ENCODE measurements at places on chromosomes 3 and 15. TPM values are rescaled to one million over a fixed set of nuclear protein-coding genes. Genes with fewer than 3 reads are reported as not detected.

The HRG gene
- not detected for total RNA-seq

DNA sequence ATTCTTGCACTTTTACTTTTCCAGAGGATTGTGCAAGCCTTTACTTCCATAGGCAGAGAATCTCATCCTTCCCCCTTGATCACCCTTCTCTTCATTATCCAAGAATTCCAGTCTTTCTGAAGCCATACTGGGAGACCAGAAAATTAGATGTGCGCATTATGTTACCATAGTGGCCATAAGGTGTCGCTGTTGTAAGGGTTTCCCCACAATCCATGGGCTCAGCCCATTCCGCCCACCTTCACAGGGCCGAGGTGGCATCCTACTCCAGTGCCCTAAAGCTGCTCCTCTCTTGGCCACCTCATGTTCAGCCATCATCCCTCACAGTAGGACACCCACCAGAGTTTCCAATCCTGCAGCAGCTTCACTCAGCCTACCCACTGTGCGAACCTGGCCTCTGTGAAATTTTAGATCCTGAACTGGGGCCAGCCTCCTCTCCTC, 35.0 kb downstream of the CTSH start:
- no peaks in the 10 kb centered on the region for H3K27me3 ChIP-seq
- H3K27ac ChIP-seq = no peak overlapping the region
- H3K4me3 ChIP-seq = no peak overlapping the region

DNA sequence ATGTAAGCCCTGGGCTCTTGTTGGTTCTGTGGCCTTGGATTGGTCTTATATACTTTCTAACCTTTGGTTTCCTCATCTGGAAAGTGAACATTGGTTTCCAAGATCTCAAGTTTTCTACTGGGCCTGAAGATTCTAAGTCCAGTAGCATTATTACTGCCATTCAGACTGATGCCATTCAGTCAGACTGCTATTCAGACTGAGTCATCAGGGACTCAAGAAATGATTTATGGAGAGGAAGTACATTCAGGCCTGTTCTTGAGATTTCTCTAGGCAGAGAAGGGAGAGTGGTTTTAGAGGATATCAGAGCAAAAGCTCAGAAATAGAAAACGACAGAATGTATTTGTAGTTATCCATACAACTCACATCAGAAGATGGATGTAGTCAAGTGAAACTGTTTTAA, 557.2 kb downstream of the NR2F2 start:
- H3K27me3 ChIP-seq = no peaks in the 10 kb centered on the region
- H3K27ac ChIP-seq = no peak overlapping the region
- DNase-seq = no peak
- no peaks in the 10 kb centered on the region for H3K4me1 ChIP-seq

The DLL4 gene
- not detected for total RNA-seq
